KG1 (cell line): ENCODE measurements at places on chromosomes 4 and X.

GRCh38 chr4:127618427-127618826, 14.3 kb upstream of the INTU start:
- DNase-seq: no peak

- DNase-seq: no peak
Observed at GRCh38 chr4:42371305-42372252, 25.7 kb upstream of the SHISA3 start.

GRCh38 chrX:25285598-25285997, 269.8 kb upstream of the ARX start:
- DNase-seq: no peak

DNA sequence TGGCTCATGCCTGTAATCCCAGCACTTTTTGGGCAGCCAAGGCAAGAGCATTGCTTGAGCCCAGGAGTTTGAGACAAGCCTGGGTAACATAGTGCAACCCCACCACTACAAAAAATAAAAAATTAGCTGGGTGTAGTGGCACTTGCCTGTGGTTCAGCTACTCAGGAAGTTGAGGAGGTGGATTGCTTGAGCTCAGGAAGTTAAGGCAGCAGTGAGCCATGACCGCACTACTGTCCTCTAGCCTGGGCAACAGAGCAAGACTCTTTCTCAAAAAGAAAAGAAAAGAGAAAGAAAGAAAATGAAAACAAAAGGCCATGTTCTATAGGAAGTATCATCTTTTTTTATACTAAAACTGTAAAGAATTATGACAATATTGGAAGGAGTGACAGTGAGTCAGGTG, 38.5 kb downstream of the NEK1 start:
- DNase-seq: no peak

- no peak for DNase-seq
Observed at GRCh38 chr4:113179091-113179490, 129.6 kb downstream of the ANK2 start.

- DNase-seq: no peak
Observed at GRCh38 chrX:109990582-109991276, 12.2 kb upstream of the TMEM164 start.

- DNase-seq: no peak
Observed at GRCh38 chr4:159271856-159272255, 169.0 kb downstream of the RAPGEF2 start.

- no peak for DNase-seq
Observed at GRCh38 chrX:21725916-21726315, 32.0 kb downstream of the SMPX start.

GRCh38 chr4:110188113-110188512, 10.3 kb downstream of the ELOVL6 start:
- no peak for DNase-seq

DNA sequence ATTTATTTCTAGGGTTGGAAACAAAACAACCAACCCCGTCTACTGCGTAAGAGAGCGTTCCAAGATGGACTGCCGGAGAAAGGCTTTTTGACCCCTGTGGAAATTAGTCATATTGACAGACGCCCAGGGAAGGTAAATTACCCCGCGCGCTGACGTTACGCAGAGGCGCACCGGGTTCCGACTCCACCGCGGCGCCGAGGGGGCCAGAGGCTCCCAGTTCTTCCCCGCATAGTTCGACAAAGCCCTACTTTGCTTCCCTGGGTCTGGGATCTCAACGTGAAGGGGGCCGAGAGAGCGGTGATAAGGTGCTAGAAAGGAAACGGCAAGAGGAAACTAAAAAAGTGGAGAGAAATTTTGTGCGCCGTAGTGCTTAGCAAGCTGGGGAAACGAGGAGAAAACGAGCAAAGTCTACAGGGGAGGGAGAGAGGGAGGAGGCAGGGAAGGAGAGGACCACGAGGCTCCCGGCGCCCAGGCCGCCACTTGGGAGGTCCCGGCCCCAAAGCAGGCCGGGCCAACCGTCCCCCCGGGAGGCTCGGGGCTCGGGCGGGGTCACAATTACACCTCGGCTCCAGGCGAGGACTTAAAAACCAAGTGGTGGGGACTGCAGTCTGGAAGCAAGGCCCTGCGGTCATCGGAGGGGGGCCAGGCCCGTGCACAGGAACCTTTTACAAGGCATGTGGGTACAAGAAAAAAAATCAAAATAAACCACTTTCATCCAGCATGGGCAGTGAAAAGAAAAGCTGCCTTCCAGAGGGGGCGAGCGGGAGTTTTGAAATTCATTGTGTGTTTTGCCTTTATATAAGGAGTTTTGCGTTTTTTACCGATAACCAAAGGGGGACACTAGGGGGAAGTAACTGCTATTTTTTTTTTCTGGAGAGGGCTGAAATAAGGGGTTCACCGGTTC, 13.2 kb downstream of the HAND2 start:
- DNase-seq: no peak

DNA sequence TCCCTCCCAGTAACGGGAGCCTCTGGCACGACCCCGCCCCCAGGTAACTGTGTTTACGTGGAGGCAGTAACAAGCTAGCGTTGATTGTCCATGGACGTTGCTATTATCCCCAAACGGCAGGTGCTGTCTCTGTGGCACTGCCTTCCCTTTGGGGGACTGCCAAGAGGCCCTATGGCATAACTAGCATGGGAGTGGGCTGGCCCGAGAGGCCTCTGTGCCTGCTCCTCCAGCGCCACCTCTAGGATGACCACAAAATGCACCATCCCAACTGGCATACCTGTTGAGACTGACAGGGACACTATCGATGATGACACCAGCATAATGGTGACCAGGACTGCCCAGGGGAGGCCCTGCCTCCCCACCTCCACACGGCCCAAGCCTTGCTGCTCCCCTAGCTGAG, 1.5 kb downstream of the SRPK3 start:
- no peak for DNase-seq

- no peak for DNase-seq
Observed at GRCh38 chrX:53421772-53422085, 725 bp downstream of the SMC1A start.

DNA sequence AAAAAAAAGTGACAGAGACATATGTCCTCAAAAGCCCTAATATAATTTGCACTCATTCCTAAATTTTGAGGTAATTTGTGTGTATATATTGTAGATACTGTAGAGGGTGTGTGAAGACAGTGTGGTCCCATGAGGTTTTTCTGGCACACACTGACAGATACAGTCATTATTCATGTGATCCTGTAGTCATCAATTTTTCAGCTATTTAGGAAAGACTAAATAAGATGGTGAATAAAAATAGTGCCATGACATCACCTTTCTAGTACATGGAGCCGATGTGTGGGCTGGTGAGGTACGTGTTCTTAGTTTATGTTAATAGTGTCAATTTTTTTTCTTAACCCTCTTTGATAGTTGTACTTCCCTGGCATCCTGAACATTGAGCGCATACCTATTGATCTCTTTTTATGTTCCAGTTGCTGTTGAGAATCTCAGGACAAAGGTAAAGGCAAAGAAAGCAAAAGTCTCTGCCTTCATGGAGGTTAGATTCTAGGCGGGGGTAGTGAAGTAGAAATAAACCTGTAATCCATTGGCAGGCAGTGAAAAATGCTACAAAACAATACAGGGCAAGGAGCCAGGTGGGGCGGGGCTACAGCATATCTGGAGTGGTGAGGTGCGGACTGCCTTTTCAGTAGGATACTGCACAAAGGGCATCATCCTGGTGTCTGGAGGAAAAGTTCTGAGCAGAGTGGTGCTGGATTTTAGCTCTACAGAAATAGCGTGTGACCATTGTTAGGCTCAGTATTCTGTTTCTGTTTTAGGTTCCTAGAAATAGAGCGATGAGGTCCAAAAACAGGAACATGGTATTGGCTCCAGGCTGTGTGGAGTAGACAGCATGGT, 93.8 kb downstream of the ARHGAP10 start:
- DNase-seq: no peak

GRCh38 chr4:122980860-122981259, 58.5 kb upstream of the NUDT6 start:
- DNase-seq: no peak

DNA sequence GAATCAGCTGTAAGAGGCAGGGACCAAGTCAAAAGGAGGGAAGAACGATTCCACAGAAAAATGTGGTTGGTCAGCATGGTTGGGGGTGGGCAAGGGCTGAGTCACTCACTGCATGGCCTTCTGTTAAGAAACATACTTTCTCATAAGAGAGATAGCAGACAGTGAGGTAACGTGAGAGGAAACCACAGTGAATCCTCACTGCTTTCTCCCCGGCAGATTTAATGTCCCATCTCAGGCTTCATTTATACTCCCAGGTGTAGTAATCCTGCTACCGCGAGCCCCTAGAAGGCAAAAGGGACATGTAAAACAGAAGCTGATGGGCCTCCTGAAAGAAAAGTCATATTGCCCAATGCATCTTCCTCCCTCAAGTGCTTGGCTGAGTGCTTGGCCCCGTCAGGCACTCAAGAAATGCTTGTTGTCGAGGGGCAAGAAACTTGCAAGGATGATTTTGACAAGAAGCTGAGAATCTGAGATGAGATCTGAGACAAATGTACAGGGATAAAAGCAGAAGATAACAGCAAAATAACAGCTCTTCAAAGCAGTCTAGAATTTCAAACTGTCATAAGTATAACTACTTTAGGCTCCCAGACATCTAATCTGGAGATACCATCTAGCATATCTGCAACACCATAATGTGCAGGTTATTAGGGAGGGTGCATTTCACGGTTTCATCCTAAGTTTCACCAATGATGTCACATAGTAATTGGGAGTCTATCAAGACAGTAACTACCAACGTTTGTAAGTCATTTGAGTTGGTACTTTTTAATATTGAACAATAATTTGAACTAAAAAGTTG, 40.2 kb downstream of the SH3KBP1 start:
- DNase-seq: no peak

- no peak for DNase-seq
Observed at GRCh38 chr4:153018684-153019083, 82.6 kb downstream of the FHDC1 start.

- no peak for DNase-seq
Observed at GRCh38 chrX:41952102-41952501, 28.7 kb upstream of the CASK start.

- DNase-seq: no peak
Observed at GRCh38 chr4:100790836-100791615, 273.2 kb upstream of the EMCN start.

GRCh38 chr4:19158107-19158809, 1093.4 kb upstream of the SLIT2 start:
- DNase-seq: no peak

- DNase-seq: no peak
Observed at GRCh38 chr4:151700566-151701316, 60.1 kb downstream of the GATB start.

DNA sequence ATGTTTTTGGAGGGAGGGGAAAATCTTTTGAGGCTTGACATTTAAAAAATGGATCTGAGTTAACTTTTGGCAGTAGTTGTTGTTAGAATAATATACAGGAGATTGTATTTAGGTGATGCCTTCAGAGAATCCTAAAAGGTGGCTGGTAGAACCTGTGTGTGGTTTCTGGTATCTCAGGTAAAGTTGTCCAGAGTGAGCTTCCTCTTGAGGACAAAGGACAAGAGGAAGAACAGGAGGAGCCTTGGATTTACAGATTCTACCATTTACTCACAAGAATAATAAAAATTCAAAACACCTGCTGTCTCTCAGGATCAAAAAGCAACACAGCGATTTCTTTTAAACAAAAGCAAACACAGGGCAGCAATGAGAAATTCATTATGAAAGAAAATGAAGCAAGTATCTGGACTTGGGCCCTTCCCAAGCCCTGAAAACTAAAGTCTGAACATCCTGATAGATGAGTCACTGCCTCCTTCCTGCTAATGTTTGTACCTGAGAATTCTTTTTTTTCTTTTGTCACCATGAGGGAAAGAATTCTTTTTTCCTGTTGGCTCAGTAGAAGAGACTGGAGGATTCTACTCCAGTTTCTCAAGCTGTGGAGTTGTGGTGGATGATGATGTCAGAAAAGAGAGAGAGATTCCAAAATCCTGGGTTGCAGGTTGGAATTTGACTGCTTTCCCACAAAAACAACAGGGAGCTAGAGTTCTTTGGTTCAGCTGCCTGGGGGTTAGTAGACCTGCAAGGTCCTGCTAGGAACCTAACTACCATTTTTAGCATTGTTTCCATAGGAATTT, 31.5 kb upstream of the RAPGEF2 start:
- DNase-seq: no peak

GRCh38 chr4:23401572-23401971, 488.3 kb downstream of the PPARGC1A start:
- DNase-seq: no peak

DNA sequence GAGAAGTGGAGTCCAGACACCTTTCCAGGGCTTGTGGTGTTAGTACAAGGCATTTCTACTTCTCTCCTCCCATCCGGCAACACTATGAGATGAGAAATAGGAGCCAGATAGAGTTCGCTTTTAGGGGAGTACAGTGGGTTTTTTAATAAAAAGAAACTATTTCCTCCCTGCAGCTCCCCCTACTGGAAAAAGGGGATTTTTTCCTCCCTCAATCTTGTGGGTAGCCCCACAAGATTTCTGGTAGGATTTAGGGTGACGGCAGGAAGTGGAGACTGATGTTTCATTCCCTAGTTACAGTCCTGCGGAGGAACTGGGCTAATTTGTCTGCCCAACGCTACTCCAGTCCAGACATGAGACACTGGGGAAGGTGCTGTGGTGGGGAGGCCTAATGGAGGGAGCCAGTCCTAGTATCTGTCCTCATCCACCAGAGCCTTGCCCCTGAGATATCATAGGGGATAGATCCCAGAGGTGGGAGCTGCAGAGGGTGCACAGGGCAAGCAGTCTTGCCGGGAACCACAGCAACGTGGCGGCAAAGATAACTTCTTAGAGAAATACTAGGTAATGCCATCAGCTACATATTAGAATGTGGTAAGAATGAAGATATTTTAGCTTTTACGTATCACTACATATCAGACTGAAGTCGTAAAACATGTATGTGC, 45.5 kb upstream of the PRKG2 start:
- no peak for DNase-seq

DNA sequence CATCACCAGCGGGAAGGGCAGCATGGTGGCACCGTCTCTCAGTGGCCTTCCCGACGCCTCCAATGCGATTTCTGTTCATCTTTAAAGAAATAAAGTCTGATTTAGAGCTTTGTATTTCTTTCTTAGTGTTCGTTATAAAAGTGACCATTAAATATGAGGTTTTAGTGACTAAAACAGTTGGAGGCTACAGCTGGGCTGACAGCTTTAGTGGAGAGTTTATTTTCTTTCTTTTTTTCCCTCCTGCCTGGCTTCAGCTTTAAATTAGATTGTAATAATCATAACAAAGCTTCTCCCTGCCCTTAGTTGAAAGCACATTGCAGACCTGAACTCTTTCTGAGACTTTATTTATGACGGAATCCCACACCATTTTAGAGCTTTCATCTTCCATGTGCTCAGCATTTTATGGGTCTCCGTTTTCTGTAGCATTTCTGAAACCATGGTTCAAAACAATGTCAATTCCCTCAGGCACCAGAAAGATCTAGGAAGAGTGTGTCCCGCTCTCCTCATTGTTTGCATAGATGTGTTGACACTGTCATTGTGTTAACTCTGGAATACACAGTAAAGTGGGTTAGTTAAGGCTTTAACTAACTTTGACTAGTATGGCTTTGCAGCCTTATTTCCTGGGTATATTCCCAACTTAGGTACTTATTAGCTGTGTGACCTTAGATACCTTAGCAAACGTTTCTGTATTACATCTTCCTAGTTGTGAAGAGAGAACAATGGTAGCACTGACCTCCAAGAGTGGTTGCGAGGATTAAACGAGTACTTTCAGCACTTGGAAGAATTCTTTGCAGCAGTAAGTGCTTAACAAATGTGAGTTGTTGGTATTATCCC, 97.4 kb upstream of the PGRMC2 start:
- DNase-seq: no peak
